ENCODE measurements at places on chromosomes 1 and 21. TPM values are rescaled to one million over a fixed set of nuclear protein-coding genes. Genes with fewer than 3 reads are reported as not detected.

Gene CD101
- 4.1 TPM for total RNA-seq

Gene AMY1B
- total RNA-seq: not detected

Gene INTS11
- total RNA-seq: 165 TPM

Gene KRTAP10-5
- not detected for total RNA-seq

Gene IL10
- total RNA-seq: not detected

Gene PLA2G5
- not detected for total RNA-seq

Gene KRTAP19-3
- total RNA-seq: not detected

Gene NCDN
- 27.8 TPM for total RNA-seq

Gene RSPO1
- 0.51 TPM for total RNA-seq

Gene ANXA9
- 1.2 TPM for total RNA-seq

- H3K36me3 ChIP-seq: no peaks in the 10 kb centered on the region
- H3K27me3 ChIP-seq: no peaks in the 10 kb centered on the region
- H3K4me3 ChIP-seq: peak overlapping the region; percentile 13
- H3K4me1 ChIP-seq: peaks cover 35% of the 10 kb centered on the region
Measured at GRCh38 chr1:54490361-54491248, 57.4 kb upstream of the ACOT11 start.

GRCh38 chr1:5961601-5962000 is 30.6 kb downstream of the NPHP4 start:
- H3K4me1 ChIP-seq: no peaks in the 10 kb centered on the region
- H3K27me3 ChIP-seq: no peaks in the 10 kb centered on the region
- DNase-seq: no peak
- H3K27ac ChIP-seq: no peak overlapping the region

DNA sequence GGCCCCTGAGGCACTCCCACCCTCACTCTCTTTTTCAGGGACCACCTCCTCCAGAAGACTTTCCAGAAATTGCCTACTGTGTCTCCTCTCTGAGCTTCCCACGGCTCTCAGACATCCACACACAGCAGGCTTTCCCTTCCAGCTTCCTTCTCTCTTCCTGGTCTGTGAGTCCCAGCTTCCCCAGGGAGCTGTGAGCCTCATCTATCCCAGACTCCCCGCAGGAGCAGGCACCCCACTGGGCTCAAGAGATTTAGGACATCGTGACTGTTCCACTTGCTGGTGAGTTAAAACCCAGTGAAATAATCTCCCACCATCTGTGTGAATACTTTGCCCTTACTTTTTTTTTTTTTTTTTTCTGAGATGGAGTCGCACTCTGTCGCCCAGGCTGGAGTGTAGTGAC is 22.0 kb upstream of the PRELP start:
- no peaks in the 10 kb centered on the region for H3K27me3 ChIP-seq
- DNase-seq: no peak
- peaks cover 2% of the 10 kb centered on the region for H3K36me3 ChIP-seq
- H3K4me1 ChIP-seq: peaks cover 32% of the 10 kb centered on the region

DNA sequence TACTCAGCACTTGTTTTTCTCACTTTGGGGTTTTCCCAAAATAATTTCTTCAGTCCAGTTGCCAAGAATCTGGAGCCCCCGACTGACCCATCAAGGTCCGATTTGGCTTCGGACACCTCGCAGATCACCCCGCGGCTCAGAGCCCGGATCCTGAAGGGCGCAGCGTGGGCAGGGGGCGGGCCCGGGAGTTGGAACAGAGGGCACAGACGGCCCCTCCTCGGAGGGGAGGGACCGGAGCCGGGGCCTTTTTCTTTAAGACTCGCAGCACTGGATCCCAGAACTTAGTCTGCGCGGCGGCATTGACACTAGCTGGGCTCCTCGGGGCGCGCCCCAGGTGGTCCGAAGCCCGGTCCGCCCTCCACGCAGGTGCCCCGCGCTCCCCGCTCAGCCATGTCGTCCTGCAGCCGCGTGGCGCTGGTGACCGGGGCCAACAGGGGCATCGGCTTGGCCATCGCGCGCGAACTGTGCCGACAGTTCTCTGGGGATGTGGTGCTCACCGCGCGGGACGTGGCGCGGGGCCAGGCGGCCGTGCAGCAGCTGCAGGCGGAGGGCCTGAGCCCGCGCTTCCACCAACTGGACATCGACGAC is at the start of gene CBR3:
CBR3 (plus strand) TSS at position 277 of the 588 bp plus-strand sequence; CDS start at position 391, 114 bp downstream.
- peak; percentile 45 for DNase-seq
- H3K27ac ChIP-seq: no peak within 1 kb of the TSS
- H3K4me1 ChIP-seq: peaks cover 15% of the 10 kb centered on the region

DNA sequence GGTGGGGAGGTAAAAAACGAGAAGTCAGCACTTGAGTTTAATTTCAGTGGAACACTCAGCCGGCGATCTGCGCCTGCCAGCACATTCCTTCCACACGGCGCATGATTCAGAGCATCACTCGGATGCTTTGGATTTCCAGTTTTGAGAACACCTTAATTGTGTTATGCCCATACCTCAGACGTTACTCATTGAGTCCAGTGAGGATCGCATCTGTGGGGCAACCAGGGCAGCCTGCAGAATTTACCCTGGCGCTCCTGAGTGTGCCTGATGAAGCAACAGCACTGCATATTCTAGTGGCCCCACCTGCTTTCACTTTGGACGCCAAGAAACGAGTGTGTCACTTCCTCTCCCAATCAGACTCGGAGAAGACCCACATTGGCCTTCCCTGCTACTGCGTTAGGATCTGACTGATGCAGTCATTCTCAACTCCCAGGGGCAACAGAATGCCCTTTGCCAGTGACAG is 19.9 kb downstream of the FAM89A start:
- H3K27me3 ChIP-seq: no peaks in the 10 kb centered on the region
- DNase-seq: no peak
- peaks cover 20% of the 10 kb centered on the region for H3K36me3 ChIP-seq
- H3K4me1 ChIP-seq: no peaks in the 10 kb centered on the region

DNA sequence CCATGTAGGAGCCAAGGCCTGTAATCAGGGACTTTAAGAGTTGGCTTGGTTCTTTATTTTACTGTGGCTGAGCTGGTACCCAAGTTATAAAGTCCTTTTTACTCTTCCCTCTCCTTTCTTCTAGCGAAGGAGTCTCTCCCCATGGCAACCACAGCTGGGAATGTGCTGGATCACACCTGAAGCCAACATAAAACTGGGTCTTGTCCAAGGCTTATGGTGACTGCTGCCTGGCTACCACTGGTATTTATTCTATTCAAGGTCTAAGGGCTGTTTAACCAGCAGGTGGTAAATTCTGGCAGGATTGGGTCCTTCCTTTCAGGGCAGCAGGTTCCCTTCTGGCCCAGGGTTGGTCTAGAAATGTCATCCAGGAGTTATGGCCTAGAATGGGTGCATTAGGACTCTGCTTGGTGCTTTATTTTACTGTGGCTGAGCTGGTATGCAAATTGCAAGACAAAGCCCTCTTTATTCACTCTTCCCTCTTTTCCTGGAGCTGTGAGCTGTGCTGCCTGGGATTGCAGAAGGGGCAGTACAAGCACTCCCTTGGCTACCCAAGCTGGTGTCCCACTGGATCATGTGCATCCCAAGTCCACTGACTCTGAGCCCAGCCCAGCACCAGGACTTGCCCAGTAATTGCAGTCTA is 26.6 kb downstream of the SLC22A15 start:
- H3K4me3 ChIP-seq: no peak overlapping the region
- no peak overlapping the region for H3K27ac ChIP-seq
- DNase-seq: no peak
- H3K27me3 ChIP-seq: no peaks in the 10 kb centered on the region

GRCh38 chr1:17892225-17892624 is 137.1 kb downstream of the ACTL8 start:
- H3K27me3 ChIP-seq: peaks cover 81% of the 10 kb centered on the region
- H3K27ac ChIP-seq: no peak overlapping the region
- DNase-seq: no peak
- H3K36me3 ChIP-seq: no peaks in the 10 kb centered on the region
- no peaks in the 10 kb centered on the region for H3K4me1 ChIP-seq

GRCh38 chr1:185526344-185527307 is 207.6 kb upstream of the HMCN1 start:
- H3K4me1 ChIP-seq: peaks cover 4% of the 10 kb centered on the region
- DNase-seq: no peak
- no peak overlapping the region for H3K27ac ChIP-seq
- H3K36me3 ChIP-seq: peaks cover 5% of the 10 kb centered on the region
- H3K27me3 ChIP-seq: no peaks in the 10 kb centered on the region

DNA sequence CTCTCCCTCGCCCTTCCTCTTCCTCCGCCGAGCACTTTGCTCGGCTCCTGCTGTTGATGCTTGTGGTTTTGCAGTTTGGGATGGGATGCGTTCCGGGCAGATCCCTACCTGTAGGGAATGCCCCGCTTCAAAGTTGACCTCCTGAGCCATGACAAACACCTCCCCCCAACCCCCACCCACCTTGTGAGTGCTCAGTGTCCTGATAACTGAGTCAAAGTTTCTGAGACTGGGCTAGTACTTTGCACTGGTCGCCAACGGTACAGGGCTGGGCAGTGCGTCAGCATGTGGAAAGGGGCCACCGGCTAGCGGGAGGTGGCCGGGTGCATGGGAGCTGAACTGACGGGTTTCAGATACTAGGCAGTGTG is 771 bp downstream of the RABGAP1L start:
- peak overlapping the region; percentile 90 for H3K27ac ChIP-seq
- H3K4me3 ChIP-seq: peak overlapping the region; percentile 93
- H3K36me3 ChIP-seq: no peaks in the 10 kb centered on the region
- peaks cover 21% of the 10 kb centered on the region for H3K4me1 ChIP-seq

- H3K4me3 ChIP-seq: peak overlapping the region; percentile 99
- H3K36me3 ChIP-seq: peaks cover 39% of the 10 kb centered on the region
- peak overlapping the region; percentile 100 for H3K27ac ChIP-seq
- no peak for DNase-seq
Measured at GRCh38 chr1:12617511-12617900, 504 bp downstream of the DHRS3 start.

- H3K27ac ChIP-seq: no peak within 1 kb of the TSS
- DNase-seq: peak; percentile 56
- peak within 1 kb of the TSS; percentile 77 for H3K4me3 ChIP-seq
- peaks cover 16% of the 10 kb centered on the region for H3K4me1 ChIP-seq
- H3K27me3 ChIP-seq: peaks cover 64% of the 10 kb centered on the region
Measured at GRCh38 chr1:242524571-242525359, at the start of gene PLD5. PLD5 (minus strand) TSS chr1:242524697.

All from mesothelial cell of epicardium (in vitro differentiated cells).